Liver (tissue), 10 donors: ENCODE measurements at places on chromosomes 2 and 18.

DNA sequence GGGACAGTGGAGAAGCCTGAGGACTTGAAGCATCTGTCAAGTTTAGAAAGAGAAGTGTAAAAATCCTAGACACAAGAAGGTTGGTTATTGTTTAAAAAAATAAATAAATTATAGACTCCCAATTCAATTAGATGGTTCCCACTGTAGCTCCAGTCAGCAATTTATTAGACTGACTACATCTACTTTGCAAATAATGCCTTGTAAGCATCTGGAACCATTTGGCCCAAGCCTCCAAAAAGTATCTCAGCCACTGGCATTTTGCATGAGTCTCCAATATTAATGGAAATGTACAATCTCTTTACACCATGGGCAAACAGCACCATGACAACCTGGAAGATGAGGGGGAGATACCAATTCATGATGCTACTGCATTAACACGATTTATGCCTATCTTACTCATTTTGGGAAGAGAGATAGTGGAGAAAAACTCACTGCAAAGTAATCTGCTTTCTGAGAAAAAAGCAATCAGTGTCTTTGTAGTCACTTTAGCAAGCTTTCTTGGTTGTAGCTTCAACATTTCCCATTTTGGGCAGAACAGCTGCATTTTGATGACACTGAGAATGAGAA is 2.8 kb downstream of the NYAP2 start:
- DNase-seq = no peak

DNA sequence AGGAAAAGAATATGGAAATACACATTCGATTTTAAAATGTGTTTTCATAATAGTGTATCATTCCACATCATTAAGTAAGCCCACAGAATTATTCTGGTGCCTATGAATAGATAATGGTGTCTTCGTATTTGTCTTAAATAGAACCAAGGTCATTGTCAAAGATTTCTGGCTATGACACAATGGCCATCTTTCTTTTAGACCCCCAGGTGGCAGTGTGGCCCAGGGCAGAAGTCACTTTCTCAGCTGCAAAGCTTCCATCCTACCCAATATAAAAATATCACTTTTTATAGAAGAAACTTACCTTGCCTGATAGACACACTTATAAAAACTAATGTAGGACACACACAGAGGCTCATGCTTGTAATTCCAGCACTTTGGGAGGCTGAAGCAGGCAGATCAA is 57.5 kb downstream of the ZRANB3 start:
- DNase-seq = no peak

GRCh38 chr18:13895505-13896033 is 19.8 kb downstream of the MC2R start:
- no peak for DNase-seq

- no peak for DNase-seq
These were observed 299.5 kb upstream of the SOX11 start for GRCh38 chr2:5392658-5393057.

GRCh38 chr2:12495247-12495868 is 221.4 kb upstream of the TRIB2 start:
- no peak for DNase-seq

DNA sequence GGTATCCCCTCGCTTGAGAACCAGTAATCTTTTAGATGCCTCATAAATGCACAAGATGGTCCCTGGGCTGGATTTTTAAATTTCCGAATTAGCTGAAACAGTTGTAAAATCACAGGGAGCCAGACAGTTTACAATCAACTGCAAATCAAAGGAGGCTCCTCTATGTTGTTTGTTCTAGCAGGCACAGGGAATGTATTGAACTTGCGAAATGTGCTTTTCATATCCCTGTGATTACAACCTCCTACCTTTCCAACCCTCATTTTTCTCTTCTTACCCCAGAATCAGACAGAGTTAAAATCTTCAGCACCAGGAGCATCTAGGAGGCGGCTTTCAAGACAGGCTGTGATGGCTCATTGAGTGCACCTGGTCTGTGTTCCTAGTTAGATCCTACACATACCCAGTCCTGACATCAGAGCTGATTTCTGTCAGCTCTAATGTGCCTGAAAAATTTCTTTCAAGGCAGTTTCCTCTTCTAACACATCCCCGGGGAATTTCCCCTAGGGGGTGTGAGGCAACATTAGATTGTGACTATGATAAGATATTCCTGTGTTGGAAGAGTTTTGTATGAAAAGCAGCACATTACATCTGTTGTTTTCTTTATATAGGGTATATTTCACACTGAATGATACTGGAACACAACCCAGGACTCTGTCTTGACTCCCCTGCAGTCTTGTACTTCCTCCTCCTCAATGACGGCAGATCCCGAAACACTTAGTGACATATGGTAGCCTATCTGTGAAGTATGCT is 17.9 kb upstream of the CAVIN2 start:
- no peak for DNase-seq

- DNase-seq = no peak
These were observed 19.5 kb upstream of the PUM2 start for GRCh38 chr2:20370191-20370590.

- DNase-seq = no peak
These were observed 9.7 kb upstream of the NAPG start for GRCh38 chr18:10516078-10516477.

GRCh38 chr2:43128559-43128955 is 97.8 kb downstream of the ZFP36L2 start:
- no peak for DNase-seq

GRCh38 chr2:177430411-177430810 is 37.8 kb downstream of the AGPS start:
- no peak for DNase-seq

DNA sequence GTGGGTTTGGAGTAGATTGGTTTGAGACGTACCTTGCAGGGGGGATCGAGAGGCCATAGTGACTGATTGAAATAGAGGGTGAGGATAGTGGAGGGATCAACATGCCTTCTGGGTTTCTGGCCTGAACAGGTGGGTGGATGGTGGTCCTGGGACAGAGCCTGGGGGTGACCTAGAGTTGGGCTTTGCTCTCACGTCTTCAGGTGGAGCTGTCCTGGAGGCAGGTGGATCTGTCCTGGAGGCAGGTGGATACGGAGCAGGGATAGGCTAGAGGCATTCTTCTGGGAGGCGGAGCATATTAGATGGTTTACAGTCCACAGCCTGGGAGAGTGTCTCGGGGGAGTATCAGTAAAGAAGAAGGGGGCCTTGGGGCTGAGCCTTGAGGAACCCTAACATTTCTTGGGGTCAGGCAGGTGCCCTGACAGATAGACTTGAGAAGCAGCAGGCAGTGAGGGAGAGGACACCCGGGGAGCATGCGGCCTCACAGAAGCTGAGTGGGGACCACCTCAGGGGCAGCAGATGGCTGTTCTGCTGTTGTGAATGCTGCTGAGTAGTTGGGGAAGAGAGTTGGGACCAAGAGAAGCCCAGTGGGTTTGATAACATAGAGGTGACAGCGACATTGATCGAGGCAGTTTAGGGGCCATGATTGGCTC is 1.6 kb downstream of the CAPN10 start:
- DNase-seq = no peak

DNA sequence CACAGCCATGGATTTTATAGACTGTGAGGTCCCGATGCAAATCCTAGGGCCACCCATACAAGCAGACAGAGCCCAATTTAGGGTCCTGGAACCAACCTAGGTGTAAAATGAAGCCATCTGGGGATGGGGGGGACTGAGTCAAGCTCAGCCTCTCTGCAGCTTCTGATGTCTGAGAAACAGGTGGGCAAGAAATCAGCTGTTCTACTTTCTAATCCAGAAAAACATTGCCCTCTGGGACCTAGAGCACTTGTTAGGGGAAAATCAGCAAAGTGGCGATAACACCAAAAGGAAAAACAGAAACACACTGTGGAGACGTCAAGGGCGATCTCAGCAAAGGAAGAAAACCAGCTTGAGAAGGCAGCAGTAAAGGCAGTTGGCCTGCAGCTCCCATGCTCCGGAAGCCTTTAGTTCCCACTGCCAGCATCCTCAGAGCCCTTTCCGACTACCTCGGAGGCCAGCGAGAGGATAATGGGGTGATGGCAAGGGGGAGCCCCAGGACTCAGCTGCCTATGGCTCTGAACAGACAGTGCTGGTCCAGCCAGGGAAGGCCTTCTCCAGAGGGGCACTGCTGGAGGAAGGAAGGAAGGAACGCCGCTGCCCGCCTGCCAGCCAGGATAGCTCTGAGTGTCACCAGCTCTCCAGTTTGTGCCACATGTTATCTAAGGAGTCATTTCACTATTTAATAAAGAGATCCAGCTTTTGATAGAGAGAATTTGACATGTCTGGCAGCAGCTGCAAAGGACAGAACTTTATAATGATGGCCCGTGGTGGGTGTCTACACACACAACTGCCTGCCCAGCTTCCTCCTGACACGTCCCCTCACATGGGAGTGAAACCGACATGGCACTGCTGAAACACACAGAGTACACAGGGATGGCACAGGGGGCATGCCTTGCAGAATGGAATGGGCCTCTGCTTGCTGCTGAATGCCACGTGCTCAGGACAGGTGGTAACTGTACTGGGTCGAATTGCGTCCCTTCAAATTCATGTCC is 37.7 kb downstream of the HS1BP3 start:
- DNase-seq = no peak

DNA sequence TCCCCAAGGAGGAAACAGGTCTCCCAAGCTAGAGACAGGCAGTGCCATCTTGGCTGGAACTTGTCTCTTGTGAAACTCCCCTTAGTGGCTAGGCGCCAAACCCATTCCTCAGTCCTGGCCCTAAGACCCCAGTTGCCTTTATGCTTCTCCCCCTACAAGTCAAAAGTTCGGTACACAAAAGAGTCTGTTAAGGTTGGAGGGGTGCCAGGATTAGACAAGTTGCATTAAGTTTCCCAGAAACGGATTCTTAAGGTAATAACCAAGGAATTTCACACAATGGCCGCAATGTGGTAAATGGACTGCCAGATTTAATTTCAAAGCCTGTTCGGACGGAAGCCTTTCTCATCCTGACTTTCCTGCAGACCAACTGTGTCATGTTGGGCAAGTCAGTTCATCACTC is 80.7 kb downstream of the CCBE1 start:
- DNase-seq = no peak

DNA sequence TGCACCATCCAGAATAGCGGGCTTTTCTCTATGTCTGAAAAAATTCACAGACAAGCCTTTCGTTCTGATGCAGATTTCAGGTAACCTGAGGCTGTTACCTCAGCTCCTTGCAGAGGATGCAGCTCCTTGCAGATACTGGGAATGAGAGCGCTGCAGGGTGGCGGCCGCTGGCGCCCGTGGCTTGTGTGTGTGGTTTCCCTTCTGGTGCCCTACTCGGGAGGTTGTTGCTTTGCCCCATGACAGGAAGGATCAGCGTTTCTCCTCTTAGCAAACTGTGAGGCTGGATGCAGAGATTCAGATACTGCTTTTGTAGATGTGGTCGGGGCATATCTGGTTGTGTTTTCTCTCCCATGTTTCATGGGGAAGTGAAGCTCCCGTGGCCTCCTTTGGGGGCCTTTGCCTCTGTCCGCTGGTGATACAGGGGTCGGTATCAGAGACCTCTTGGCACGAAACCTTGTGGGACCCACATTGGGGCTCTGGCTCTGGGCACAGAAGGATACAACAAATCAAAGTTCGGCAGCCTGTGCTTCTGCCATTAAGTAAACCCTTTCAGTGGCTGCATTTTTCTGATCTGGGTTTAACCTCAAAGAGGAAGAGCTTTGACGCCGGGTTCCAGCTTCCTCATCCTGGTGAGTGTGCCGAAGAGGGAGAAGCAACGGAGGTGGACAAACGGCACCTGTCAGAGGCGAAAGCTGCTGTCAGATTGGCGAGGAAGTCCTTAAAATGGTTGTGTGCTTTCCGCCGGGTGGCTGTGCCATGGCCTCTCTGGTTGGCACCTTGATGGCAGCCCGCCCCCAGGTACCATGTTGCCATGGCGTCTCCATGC is 127.8 kb downstream of the MBP start:
- DNase-seq = no peak

DNA sequence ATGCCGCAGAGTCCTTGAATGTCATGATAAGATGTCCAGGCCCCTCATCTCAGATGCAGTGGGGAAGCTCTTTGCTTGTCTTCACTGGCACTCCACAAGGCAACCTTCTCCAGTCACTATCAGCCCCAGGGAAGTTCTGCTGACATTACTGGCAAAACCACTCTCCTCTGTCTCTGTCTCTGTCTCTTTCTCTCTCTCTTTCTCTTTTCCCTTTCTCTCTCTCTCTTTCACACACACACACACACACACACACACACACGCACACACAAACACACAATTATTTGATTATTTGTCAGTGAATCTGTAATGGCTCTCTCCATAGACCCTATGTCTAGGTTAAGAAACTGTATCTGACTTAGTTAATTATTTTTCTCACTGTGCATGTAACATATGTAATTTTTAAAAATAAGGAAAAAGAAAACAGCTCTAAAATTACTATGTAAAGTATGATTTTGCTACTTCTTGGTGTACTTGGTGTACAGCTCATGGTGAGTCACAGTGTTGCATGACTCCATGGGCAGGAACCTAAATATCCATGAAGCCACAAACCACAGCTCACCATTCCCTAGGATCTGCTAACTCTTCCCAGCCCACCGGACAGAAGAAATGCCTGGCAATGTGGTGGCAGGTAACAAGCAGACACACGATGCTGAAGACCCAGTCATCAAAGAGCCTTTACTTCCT is 594.9 kb upstream of the ID2 start:
- DNase-seq = no peak

DNA sequence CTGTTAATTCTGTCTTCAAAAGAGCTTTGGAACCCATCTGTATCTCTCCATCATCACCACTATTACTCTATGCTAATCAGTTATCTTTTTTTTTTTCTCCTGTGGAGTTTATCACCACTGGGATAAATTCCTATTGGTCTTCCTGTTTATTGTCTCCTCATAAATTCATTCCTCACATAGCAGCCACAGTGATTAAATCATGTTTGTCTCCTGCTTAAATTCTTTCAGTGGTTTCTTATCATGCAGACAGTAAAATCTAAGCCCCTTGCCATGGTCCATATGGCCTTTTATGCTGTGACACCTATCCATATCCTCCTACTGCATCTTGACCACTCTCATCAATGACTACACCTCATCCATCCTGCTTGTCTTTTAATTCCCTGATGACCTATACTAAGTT is 239.8 kb upstream of the ZEB2 start:
- no peak for DNase-seq

GRCh38 chr2:237153181-237153580 is 67.5 kb downstream of the COPS8 start:
- DNase-seq = no peak

DNA sequence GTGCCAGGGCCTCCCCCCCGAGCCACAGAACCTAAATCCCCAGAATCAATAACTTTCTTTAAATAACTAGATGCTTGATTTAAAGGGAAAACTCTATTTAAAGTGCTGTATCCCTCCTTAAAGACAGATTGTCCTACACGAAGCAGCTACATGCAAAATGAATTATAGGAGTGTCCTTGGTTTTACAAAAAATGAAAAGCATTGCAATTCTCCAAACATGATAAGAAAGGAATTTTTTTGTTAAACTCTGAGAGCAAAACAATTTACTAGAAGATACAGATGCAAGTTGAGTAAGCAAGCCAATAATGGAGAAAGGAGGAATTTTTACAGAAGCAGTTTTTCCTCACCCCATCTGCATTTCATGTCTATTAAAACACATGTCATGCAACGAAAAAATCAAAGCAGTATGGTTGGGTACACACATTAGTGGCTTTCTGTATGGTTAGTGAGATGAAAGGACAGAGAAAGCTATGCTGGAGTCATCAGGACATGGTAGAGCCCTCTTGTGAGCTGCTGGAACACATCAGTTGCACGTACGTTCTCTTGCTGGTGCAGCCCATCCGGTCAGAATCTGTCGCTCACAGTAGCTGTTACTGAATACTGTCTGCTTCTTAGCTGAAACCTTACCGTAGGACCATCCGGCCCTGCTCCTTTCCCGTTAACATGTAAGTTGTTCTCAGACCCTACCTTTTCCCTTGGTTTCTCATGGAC is 25.9 kb upstream of the STEAP3 start:
- DNase-seq = no peak

GRCh38 chr2:61535449-61535848 is 2.7 kb downstream of the XPO1 start:
- no peak for DNase-seq
